Stimulated activated CD4-positive, alpha-beta T cell treated with anti-CD3 and anti-CD28 coated beads, Interleukin-15, amount 100 ng/mL, for 1 hour (primary cell): ENCODE measurements at places on chromosomes 5 and 9.

DNA sequence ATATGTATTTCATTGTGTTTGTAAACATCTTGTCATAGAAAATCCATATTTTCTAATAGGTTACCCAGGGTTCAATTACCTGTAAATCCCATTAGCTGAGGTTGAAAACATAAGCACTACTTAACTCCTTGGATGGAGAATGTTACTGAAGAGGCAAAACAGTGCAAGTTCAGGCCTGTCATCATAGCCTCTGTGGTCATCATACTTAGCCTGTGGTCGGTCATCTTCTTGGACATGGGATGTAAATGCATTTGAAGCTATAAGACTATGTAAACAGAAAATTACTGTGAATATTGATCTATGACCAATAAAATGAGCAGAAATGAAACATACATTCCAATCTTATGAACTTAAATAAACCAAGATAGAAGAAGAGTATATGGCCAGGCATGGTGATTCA, 164.7 kb downstream of the CHSY3 start:
- DNase-seq = no peak

GRCh38 chr9:18189871-18190670, 283.9 kb upstream of the ADAMTSL1 start:
- DNase-seq = no peak

- DNase-seq = no peak
Observed at GRCh38 chr5:179194941-179195381, 134.8 kb downstream of the ZNF354C start.

GRCh38 chr9:93682155-93682968, 106.0 kb downstream of the PHF2 start:
- DNase-seq = no peak

DNA sequence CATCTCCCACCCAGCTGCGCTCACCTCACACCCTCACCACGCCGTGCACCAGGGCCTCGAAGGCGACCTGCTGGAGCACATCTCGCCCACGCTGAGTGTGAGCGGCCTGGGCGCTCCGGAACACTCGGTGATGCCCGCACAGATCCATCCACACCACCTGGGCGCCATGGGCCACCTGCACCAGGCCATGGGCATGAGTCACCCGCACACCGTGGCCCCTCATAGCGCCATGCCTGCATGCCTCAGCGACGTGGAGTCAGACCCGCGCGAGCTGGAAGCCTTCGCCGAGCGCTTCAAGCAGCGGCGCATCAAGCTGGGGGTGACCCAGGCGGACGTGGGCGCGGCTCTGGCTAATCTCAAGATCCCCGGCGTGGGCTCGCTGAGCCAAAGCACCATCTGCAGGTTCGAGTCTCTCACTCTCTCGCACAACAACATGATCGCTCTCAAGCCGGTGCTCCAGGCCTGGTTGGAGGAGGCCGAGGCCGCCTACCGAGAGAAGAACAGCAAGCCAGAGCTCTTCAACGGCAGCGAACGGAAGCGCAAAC, 1.1 kb downstream of the POU4F3 start:
- no peak for DNase-seq

DNA sequence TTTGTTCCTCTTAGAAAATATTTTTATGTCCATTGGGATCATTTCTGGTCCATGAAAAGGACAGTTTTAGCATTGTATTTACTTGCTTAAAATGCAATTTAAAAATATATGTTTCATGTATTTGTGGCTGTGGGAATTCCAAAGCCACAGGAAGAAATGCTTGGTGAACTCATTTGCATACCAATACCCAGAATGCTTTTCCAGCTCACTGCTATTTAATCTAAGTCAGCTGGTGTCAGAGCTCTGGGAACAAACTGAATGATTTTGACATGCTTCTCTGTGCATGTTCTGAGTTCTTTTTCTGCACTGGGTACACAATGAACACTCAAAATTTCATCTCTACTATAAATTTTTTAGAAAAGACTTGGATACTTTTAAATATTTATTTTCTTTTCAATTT, 482.8 kb upstream of the ARRDC3 start:
- no peak for DNase-seq

DNA sequence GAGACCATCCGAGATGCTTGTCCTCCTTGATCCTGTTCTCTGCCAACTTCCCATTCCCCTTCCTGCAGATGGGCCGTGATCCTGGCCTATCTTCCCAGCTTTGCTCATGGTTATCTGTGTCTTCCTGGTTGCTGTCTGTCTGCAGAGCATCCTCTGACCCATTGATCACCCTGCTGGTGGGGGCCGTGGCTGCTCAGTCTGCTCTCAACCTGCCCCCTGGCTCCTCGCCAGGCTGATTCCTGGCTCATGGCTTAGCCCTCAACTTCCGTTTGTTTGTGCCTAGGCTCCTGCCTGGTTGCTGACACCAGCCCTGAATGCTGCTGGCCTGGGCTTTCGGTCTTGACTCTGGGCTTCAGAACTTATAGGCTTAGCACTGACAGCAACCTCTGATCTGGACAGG, 67.1 kb upstream of the SMIM15 start:
- no peak for DNase-seq

DNA sequence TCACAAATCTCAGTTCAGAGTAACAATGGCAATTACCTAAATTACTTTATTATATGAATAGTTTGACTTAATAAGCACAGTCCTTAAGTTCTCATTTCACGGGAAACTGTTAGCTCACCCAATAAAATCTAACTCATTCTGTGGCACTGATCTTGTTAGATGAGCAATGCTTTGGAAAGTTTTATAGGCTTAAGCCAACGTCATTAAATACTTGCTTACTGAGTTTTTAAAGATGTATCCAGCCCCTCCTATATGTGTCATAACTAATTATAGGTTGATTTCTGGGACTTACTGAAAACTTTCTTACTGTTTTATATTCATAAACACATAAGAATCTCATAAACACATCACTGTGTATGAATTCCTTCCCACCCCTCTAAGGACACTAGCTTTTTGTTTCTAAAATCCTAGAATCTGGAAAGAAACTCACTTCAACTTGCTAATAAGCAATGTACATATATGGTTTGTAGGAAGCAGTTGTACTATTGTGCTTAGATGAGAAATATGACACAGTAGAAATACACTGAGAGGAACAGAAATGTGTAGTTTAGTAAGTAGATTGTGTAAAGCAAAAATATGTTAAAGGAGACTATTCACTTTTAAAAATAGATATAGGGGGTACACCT, 14.1 kb upstream of the MARCOL start:
- DNase-seq = no peak

DNA sequence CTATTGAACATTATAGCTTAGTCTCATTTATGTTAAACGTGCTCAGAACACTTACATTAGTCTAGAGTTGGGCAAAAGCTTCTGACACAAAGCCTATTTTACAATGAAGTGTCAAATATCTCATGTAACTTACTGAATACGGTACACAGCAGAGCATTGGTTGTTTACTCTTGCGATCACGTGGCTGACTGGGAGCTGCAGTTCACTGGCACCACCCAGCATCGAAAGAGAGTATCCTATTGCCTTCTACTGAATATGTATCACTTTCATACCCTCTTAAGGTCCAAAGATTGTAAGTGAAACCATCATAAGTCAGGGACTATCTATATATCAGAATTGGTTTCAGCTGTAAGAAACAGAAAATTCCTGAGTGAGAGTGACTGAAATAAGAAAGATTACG, 42.6 kb upstream of the OSMR start:
- no peak for DNase-seq

DNA sequence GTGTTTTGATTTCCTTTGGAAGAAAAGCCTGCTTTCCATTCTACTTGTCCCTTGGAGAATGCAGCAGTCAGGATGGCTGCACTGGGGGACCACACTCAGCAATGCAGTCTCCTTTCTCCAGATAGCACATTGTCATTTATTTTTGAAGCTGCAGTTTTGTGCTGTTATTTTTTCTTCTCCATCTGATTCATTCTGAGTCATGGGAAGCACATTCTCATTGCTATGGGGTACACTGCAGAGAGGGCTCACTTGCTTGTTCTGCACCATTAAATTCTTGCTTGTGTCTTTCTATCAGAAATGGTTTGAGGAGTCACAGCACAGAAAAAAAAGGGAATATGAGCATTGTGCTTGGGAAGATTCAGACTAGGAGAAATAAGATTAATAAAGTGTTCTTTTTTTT, 39.7 kb upstream of the POC5 start:
- no peak for DNase-seq

DNA sequence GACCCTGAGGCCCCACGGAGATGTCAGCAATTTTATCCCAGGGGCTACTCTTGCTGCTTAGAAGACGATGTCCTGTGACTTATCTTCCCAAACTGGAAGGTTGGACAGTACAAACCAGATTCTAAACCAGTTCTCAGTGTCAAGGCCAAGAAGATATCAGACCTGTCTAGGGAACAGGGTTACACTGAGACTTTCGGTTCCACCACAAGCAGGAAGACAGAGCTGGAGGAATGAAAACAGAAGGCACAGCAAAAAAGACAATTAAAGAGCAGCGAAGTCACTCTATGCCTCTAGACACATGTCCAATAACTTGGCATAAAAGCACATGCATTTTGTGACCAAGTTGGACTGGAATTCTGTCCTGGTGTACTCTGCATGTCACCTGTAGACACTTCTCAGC, 73.4 kb upstream of the TMEM252 start:
- no peak for DNase-seq

- DNase-seq = no peak
Observed at GRCh38 chr5:40796487-40796889, 1.7 kb downstream of the PRKAA1 start.

DNA sequence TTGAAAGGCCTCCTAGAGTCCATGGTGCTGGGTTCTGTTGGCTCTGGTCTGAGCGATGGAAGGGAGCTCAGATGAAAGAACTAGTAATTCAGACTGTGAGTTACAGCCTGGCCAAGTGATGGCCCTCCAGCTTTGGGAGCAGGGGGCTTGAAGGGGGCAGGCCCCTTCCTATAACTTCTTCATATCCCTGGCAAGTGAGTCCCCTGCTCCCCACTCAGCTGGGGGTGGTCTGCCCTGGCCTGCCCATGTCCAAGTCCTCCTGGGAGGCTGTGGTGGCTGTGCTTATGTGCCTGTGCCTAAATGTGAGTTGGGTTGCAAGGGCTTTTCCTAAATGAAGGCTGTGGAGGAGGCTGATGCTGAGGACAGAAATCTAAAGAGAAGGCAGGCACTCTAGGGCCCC, 80.1 kb downstream of the MACROH2A1 start:
- DNase-seq = no peak

DNA sequence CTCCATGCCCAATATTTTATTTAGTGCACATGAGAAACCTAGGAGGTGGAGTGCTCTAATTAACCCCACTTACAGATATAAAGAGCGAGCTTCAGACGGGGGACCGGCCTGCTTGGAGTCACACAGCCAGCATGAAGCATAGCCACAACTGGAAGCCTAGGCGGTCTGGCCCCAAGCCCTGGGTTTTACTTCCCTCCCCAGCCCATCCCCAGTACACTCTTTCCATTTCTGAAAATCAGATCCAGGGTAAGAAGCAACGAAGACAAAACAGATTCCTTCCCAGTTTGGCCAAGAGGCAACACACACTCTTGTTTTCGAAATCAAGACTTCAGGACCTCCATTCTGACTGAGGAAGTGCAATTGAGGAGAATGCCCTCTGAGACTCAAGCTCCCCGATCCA, 27.1 kb downstream of the KCNMB1 start:
- DNase-seq = no peak

- no peak for DNase-seq
Observed at GRCh38 chr9:38232895-38233294, 159.6 kb upstream of the ALDH1B1 start.

- no peak for DNase-seq
Observed at GRCh38 chr5:5246736-5247135, 106.6 kb downstream of the ADAMTS16 start.

- no peak for DNase-seq
Observed at GRCh38 chr5:157369507-157369906, 90.5 kb upstream of the NIPAL4 start.

GRCh38 chr9:134522502-134522848, 119.1 kb upstream of the COL5A1 start:
- no peak for DNase-seq

GRCh38 chr9:37083654-37084053, 36.7 kb upstream of the ZCCHC7 start:
- DNase-seq = no peak

DNA sequence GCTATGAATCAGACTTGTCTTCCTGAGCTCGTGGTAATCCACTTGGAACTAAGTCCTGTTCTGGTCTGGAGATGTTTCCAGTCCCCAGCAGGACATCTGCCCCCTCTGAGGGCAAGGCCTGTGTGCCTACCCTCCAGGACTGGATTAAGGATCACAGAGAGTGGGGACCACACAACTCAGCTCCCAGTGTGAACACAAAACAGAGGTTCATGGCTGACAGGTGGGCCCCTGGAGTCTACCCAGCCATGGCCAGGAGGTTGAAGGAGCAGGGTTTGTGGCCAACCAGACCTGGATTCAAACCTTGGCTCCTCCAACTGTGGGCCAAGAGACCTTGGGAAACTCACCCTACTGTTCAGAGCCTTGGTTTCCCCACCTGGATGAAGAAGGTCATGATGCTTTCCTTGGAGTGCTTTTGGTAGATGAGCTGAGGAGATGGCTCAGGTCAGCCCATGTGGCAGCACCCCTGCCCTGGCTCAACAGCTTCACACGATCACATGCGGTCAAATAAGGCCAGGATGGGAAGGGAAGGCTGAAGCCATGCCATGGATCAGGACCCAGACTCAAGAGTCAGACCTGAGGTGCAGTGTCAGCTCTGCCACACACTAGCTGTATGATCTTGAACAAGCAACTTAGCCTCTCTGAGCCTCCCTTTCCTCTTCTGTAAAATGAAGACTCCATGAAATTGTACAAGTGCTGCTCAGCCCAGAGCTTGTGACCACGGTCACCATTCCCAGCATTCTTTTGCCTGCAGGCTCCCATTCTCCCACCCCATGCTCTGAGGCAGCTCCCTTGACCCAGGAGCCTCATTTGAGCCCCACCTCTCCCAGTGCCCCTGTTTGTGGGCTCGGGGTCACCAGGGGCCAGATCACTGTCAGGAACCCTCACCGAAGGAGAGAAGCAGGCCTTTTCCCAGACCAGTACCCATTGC, 27.3 kb upstream of the ANGPTL2 start:
- DNase-seq = no peak

DNA sequence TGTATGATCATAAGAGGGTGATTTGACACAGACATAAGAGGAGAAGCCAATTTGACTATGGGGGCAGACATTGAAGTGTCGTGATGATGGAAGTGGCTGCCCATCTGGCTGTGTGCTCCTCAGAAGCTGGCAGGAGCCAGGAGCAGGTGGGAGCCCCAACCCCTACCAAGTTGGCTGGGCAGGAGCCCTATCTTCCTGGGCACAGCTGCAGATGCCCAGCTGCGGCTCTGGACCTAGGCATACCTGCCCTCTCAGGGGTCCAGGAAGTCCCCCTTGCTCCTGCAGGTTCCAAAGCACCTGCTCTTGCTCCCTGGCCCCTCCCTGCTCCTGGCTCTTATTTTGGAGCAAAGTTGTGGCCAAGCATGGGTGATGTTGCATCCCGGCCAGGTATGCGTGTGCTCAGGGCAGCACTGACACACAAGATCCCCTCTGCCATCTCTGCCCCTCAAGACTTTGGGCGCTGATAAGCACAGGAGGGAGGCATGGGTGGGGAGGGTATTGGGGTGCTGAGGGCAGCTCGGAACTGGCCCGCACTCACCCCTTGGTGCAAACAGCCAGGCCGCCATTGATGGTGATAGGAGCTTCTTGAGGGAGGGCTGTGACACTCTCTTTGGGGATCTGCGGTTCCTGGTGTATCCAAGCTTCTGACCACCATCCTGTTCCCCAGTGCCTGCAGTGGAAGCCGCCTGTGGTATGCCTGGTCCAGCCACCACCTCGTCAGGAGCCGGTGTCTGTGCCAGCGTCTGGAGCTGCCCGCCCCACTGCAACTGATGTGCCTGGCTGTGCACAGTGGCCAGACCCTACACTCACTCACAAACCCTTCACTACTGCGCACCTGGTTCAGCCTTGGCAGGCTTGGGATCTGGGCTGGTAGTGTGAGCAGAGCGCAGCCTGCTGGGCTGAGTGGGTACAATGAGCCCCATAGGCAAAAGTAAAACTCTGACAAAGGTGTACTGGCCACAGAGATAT, 230.9 kb downstream of the CDH9 start:
- DNase-seq = no peak
